ENCODE measurements at places on chromosomes 5 and 9. TPM values are rescaled to one million over a fixed set of nuclear protein-coding genes. Genes with fewer than 3 reads are reported as not detected.
A peak's percentile ranks its signal among the peaks of the same experiment; 100 is the strongest.

The ZBED3 gene
- total RNA-seq, result 3.7 TPM

The SHROOM1 gene
- 2.4 TPM for total RNA-seq

DNA sequence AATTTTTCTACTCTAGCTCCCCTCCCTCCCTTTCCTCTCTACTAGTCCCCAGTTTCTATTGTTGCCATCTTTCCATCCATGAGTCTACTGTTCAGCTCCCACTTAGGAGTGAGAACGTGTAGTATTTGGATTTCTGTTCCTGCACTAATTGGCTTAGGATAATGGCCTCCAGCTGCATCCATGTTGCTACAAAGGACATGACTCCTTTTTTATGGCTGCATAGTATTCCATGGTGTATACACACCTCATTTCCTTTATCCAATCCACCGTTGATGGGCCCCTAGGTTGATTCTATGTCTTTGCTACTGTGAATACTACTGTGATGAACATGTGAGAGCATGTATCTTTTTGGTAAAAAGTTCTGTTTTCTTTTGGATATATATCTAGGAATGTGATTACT lies 138.9 kb upstream of the MSX2 start:
- DNase-seq, result no peak

GRCh38 chr5:148740966-148741742 lies 85.3 kb upstream of the ADRB2 start:
- peak; percentile 22 for DNase-seq

DNA sequence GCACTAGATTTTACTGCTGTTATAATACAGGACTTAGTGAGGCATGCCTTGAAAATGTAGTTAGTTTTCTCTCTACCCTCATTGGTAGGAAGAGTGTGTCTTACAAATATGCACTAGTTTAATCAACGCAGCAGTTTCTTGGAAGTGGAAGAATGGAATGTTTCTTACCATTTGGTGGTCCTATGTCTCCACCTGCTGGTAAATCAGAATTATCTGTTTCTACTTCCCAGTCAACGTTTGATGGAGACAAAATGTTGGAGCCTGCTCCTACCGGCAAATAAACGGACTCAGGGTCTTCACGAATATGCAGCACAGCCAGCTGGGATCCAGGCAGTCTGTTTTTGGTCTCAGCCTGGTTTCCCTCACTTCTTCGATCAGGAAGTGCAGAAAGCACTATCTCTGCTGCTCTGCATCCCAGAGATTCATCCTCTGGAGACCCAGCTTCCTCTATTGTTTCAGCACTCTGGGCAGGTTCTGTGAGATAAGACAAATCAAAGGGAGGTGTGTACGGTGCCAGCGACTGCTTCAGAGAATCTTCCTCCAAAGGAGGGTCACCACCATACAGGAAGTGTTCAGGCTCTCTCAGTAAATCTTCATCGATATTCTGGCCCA lies 59.5 kb upstream of the PCA3 start:
- DNase-seq, result peak; percentile 79

Measured in cerebellum (tissue), 4 donors.